Head of caudate nucleus (tissue), 42 donors: ENCODE measurements at places on chromosomes 12 and 14.

DNA sequence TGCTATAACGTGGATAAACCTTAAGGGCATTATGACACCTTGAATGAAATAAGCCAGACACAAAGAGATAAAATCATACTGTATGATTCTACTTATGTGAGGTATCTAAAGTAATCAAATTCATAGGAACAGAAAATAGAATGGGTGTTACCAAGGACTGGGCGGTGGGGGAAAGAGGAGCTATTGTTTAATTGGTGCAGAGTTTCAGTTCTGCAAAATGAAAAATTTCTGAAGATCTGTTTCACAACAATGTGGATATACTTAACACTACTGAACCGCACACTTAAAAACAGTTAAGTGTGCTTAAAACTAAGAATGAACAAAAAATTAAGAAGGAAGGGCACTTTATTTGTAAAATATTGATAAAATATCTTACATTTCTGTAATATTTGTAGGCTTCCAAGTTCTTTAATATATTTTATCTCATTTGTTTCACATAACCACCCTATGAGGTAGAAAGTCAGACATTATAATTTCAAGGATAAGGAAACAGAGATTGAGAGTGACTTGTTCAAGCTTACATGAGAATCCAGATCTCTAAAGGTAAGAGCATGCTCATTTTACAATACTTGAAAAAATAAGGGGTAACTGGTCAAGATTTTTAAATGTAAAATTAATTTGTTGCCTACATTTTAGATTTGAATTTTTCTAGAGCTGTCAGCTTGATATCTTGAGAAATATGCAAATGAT is 14.9 kb downstream of the LTA4H start:
- DNase-seq, result no peak

DNA sequence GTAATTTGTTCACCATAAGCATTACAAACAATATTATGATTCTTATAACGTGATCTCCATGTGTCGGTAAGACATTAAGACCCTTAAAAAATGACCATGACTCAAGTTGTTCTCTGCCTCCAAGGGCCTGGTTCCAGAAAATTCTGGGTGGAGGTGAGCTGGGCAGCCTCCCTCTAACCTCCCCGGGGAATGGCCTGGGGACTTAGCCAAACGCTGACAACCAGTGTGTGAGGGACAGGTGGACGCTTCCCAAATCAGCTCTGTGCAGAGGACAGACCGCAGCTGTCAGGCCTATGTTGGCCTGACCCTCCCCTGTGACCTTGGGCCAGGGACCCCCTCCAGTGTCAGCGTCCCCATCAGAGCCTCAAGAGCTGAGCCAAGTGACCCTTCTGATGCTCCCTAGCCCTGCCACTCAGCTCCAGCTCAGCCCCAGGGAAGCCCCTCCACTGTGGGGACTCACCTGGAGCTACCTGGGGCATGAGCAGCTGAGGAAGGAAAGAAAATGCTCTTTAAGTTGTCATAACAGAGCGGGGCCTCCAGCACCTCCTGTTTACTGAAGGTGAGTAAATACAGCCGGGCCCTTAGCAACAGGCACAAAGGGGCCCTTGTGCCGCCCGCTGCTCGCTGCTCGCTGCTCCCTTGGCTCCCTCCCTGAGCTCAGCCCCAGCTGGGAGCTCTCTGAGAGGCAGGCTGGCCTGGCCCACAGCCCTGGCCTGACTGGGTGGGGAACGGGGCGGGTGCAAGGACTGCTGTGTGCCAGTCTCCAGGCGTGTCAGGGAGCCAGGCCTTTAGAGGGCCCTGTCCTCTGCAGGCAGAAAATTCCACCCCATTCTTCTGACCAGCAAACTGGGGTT is 116.6 kb downstream of the CALM1 start:
- peak; percentile 95 for DNase-seq

DNA sequence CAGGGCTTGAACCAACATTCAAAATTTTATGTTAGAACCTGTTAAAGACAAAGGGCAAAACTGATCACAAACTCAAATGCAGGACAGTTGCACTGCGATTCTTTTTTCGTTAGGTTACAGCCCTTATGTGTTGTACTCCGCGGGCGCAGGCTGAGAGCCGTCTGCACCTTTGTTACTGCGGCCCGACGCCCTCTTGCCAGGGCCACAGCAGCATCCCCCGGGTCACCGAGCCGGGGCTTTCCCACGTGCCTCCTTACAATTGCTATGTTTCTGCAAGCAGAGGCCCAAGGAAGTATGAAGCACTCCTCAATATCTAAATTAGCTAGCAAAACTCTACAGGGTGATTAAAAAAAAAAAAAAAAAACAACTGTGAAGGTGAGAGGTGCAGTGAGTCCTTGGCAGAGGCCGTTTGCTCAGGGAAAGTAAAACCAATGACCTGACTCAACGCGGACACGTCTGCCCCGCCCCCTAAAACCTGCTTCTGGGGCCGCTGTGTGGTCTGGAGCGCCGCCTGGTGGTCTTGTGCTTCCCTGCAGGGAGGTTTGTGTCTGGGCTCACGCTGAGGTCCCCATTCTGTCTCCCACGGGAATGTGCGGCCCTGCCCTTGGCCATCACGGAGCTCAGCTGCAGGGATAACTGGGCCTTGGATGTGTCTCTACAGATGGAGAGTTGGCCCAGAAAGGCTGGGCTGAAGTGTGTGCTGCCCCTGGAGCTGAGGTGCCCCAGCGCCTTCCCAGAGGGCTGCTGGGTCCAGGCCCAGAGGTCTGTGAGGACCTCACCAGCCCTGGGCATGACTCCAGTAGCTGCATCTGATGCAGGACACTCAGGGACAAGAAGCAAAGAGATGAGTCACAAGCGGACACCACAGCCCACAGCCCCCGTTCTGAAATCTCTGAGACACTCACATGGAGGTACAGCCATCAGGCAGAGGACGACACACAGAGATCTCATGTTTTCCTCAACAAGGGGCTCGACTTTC is 418.5 kb downstream of the TMEM121 start:
- peak; percentile 58 for DNase-seq

DNA sequence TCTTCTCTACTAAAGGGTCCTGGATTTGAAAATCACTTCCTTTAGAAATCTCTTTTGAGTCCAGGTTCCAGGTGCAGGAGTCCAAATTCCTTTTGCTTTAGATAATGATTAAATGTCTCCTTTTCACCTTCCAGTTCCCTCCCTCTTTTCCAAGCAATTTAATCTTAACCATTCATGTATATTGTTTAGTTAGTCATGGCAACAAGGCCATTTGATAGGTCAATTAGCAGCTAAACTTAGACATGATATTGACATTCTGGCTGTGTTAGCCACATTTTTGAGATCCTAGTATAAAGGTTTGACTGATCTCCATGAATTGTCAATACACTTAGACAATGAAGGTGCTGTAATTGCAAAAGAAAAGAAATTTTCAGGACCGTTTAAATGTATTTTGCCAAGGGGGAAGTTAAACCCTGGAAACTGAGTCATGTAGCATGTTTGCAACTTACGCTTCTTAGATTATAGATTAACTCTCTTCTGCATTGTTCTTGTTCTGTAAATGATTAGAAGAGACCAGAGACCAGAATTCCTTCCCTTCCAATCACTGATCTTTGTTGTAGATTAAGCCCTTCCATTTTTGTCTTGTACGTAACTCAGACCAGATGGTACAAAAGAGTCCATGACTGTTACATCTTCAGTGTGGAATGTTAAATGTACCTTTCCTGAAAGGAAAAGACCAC is 12.4 kb upstream of the C12orf75 start:
- no peak for DNase-seq

DNA sequence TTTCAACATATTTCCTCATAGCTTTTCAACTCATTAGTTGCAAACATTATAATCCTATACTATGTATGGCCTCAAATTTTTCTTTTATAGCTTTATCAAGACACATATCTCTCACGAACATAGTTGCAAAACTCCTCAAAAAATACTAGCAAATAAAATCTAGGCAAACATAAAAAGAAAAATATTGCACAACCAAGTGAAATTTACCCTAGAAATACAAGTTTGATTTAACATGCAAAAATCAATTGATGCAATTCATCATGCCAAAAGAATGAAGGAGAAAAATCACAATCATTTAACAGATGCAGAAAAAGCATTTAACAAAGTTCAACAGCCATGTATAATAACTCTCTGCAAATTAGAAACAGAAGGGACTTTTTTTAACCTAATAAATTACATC is 33.3 kb upstream of the KCNH5 start:
- no peak for DNase-seq

DNA sequence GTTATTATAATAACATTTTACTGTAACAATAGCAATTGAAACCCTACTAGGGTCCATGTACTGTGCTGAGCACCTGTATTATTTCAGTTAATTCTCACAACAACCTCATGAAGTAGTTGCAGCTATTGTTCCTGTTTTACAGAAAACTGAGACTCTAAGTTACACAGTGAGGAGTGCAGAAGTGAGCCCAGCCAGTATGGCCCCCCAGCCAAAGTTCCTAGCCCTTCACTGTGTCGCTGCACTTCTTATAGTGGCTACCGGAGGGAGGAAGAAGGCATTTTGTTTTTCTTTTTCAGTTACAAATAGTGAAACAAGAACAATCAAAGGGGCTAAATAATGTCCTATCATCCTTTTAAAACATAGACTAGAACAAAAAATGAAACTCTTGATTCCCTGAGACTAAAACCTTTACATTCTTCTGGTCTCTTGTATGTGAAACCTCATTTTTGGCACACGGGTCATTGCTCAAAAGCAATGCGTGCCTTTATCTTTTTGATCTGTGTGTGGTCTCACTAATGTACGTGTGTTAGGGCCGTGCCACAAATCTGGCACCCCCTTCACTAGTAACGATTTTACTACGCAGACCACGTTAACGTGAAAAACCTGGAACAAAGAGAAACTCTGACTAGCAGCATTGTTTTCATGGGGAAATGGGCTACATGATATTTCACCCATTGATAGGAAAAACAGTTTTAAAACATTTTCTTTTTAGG is 88.7 kb downstream of the LLPH start:
- DNase-seq, result no peak
